ENCODE measurements at places on chromosomes 13 and 19.

DNA sequence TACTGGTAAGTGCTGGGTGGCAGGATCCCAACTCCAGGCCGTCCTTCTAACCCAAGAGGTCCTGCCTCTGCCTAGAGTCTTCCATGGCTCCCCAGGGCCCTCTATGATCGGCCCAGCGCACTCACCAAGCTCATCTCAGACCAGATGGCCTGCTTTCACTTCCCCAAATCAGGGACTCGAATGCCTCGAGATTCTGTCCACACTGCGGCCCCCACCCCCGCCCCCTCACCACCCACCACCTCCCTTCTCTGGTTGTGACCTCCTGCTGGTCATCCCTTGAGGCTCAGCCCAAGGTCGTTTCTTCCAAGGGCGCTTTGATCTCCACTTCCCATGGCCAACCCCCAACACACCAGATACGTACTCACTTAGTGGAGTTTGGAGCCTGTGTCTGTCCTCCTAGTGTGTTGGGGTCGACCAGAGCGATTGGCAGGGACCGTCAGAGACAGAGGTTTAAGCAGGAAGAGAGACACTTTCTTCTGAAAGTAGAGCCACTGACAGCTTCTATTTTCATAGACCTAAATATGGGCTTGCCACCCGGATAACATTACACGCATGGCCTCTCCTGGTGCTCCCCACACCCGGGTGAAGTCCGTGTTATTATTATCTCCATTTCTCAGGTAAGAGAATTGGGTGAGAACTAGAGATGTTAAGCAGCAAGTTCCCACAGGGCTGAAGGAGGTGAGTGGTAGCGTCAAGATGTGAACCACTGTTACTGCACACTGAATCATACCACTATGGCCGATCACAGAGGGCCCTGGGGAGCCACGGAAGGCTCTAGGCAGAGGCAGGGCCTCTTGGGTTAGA is at the start of gene FCER2:
FCER2 (minus strand) TSS at position 478 of the 804 bp plus-strand sequence. CDS start 2,371 bp downstream, outside the sequence.
- DNase-seq: no peak

- DNase-seq: no peak
Measured at GRCh38 chr19:1470305-1471009, 8.6 kb downstream of the C19orf25 start.

GRCh38 chr19:40612831-40613689 is 11.9 kb downstream of the LTBP4 start:
- DNase-seq: no peak

GRCh38 chr19:4981681-4981958 is 12.7 kb downstream of the KDM4B start:
- no peak for DNase-seq

- no peak for DNase-seq
Measured at GRCh38 chr13:51950722-51951121, 60.5 kb downstream of the ATP7B start.

DNA sequence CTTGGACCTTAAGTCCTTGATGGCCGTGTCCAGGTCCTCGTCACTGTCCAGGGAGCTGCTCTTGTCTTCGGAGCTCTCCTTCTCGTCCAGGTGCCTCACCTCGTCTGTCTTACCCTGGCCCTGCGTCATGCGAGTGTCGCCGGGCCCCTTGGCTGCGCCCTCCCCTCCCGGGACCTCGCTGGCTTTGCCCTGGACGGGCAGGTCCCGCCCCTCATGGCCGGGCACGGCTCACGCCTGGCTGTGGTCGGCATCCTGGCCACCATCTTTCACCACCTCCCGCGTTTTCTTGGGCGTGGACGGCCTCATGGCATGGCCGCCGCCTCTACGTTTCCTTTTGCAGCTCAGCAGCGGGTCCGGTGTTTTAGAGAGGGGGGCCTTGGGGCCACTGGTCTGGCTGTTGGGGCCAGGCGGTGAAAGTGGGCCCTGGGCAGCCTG is 14.8 kb downstream of the RB1 start:
- no peak for DNase-seq

DNA sequence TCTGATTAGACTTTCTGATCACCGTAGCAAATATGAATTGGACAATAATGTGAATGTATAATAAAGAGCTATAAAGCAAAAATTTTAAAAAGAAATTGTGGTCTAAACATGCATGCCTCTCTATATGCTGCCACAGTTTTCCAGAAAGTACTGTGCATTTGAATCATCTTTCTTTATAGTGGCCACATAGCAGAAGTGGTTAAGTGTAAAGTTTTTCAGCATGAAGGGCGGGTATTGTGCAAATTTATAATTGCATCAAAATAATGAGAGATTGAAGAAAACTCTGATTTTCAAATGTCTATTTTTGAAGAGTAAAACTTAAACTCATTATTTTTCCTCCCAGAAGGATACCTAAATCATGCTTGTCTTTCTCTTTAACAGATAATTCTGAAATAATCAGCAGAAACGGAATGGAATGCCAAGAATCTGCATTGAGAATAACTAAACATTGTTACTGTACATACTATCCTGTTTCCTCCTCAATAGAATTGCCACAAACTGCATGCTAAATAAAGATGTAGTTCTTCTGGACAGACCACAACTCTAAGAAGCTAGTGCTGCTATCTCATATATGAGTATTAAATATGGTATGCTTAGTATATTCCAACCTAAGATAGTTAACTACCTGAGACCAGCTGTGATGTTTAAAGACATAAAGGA is 42.9 kb upstream of the RAP2A start:
- no peak for DNase-seq

DNA sequence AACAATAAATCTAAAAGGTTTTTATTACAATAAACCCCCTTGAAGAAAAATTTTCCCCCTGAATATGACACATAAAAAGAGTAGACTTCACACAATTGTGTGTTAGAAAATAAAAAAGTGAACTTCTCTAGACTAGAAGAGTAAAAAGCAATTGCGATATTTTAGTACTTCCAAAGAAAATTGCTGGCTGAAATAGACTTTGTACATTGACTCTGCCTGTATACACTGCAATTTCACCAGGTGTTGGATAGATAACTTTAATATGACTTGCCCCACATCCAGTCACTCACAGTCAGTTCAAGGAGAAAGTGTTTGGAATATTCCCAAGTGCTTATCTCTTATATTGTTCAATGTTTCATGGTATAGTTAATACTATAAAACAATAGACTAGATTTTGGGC is 1780.1 kb upstream of the PCDH20 start:
- DNase-seq: no peak

GRCh38 chr19:58380037-58380661 is 681 bp downstream of the ZNF837 start:
- no peak for DNase-seq

- DNase-seq: no peak
Measured at GRCh38 chr19:55930996-55931515, 1.1 kb downstream of the NLRP13 start.

DNA sequence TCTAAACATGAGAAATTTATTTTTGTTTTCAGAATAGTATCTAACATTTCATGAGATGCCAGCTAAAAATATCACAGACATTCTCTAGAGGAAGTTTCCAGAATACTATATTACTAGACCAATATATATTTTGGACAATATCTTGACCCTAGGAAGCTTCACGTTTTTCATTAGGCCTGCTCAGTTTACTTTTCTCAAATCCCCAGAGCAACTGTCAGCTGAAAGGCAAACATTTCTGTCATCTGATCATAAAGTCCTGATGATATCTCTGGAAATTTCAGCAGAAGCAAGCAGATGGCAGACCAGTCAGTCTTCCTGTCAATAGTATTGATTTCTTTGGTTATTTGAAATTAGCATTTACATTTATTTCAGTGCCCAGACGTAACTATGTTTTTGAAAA is 4.0 kb downstream of the POSTN start:
- no peak for DNase-seq

DNA sequence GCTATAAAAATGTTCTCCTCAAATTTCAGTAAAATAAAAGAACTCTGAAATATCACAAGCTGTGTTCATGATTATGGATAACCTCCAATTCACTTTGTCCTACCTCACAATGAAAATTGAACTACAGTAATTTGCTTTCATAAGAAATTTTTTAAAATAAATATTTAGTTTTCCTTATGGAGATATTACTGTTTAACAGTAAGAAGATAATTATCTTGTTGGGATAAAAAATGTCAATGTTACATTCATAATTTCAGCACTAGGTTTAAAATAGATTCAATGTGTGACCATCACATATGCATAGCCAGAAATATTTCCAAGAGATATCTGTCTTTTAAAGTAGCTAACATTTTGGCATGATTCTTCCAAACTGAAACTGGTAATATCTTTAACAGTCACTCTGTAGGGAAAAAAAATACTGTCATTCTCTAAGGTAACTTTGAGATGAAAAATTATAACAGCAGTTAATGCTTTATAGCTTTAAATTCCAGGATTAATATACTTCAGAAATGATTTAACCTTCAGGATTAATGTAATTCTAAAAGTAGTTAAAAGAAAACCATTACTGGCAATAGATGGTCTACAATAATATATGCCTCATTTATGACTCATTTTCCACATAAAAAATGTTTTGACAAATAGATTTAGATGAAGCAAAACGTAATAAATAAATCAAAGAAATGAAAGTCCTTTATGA is 91.3 kb downstream of the SPRY2 start:
- DNase-seq: no peak

DNA sequence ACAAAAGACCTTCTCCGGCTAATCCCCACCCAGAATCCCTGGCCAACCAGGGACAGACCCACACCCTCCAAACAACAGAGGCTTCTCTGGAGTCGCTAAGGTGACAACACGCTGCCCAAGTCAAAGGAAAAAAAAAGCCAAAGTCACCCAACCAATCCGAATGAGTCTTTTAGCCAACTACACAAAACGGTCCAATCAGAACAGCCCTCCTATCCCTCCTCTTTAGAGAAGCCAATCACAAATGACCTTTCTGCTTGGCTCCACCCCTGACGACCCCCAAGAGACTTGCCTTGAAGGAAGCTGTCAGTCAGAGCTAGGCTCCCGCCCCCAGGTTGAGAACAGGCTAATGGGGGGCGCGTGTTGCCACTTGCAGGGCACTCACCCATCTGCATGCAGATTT is 6.6 kb upstream of the FBXW9 start:
- DNase-seq: no peak

DNA sequence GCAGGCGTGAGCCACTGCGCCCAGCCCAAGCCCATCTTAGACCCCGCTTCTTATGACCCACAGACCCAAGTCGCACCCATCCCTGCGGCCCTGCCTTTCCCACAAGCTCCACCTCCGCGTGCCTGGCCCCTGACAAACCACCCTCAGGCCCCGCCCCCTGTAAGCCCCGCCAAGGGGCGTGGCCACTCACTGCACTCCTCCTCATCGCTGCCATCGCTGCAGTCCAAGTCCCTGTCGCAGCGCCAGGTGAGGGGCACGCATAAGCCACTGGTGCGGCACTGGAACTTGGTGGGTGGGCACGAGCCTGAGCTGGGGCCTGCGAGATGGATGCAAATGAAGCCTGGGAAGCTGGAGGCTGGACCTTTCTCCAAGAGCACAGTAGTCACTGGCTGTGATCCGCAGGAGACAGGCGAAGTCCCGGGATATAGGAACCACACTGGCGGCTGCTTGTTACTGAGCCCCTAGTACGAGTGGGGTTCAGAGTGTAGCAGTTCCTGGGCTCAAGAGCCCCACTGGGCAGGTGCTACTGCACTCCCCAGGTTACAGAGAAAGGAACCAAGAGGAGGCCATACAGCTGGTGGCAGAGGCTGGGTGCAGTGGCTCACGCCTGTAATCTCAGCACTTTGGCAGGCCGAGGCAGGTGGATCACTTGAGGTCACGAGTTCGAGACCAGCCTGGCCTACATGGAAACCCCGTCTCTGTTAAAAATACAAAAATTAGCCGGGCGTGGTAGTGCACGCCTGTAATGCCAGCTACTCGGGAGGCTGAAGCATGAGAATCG is 3.1 kb downstream of the CD320 start:
- no peak for DNase-seq

DNA sequence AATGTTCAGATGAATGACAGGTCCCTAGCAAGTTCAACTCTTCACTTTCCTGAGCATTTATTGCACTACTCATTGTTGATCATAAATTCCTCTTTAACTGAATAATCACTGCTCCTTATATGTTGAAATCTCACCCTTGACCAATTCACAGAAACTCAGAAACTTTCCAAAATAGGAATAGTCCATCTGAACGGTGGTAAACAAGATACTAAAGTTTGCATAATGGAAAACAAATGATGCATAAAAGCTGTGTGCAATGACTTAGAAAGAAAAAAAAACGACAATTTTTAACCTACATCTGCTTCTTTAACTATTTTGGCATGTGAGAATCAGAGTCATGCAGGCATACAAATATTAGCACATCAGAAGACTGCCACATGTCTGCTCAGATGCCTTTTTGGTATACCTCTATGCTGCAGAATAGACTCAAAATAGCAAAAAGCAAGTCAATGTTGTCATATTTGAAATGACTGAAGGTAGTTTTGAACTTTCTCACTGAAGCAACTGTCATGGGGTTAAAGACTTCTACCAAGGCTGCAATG is 34.8 kb downstream of the SLC10A2 start:
- no peak for DNase-seq

- no peak for DNase-seq
Measured at GRCh38 chr19:2099937-2100718, 3.4 kb downstream of the IZUMO4 start.

- no peak for DNase-seq
Measured at GRCh38 chr19:55384131-55384919, at the start of gene TMEM238. TSS of gene TMEM238 (minus strand) at chr19:55384292. CDS start at chr19:55384259, 33 bp downstream.

GRCh38 chr19:17184371-17184841 is 30.8 kb upstream of the USE1 start:
- peak; percentile 11 for DNase-seq

DNA sequence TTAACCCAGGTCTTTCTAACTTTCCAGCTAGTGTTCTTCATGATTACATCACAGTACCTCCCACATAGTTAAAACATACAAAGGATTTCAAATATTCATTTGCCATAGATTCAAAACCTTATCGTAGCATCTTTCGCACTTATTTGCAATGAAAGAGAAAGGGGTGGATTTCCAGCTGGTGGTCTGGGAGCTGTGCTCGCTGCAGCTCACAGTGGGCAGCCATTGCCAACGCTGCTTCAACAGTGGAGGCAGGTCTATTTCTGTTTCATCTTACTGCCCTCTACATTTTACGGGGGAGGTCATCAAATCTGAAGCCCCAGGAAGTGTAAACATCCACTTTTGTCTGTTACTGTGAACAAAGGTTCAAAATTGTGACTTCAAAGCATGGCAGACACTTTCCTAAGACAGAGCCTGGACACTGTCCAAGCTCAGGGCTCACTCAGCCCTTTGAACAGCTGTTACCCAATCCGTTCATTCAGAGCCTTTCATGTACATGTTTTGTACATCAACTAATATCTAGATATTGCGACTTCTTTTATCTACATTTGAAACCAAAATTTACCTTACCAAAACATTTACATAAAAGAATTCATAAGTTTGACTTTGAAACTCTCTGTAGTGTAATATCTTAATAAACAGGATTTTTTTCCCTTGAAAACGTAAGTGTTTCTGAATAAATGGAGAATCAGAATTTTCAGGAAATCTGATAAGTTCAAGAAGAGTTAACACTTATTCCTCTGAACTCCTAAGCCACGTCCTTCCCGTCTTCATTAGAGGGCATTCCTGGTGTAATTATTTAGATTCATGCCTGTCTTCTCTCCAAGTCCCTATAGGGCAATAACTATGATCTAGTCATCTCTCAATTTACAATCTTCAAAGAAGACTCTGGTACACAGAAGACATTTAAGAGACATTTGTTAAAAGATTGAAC is 25.1 kb downstream of the STARD13 start:
- DNase-seq: no peak

GRCh38 chr13:77460195-77460594 is 75.3 kb upstream of the SCEL start:
- no peak for DNase-seq

- no peak for DNase-seq
Measured at GRCh38 chr19:54921082-54921481, 15.1 kb downstream of the NCR1 start.

- no peak for DNase-seq
Measured at GRCh38 chr19:22945560-22945959, 57.4 kb downstream of the ZNF728 start.

- DNase-seq: no peak
Measured at GRCh38 chr19:28963486-28964250, 249.3 kb downstream of the UQCRFS1 start.
